ENCODE measurements at places on chromosomes 6 and 20.

DNA sequence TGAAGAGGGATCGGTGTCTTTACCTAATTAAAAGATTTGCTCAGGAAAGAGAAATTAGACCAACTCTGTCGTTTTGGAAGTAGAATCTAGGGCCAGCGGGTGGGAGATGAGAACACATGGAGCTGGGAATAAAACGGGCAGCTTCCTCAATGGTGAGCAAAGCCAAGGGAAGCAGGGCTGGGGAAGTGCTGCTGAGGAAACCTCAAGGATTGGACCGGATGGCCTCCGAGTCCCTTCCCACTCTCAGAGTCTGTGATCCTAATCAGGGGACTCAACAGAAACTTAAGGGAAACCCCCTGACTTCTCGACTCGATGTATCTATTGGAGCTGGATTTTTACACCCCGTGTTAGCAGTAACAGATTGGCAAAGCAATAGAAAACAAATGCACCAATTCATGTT, 10.8 kb downstream of the GCNT2 start:
- no peak for DNase-seq

DNA sequence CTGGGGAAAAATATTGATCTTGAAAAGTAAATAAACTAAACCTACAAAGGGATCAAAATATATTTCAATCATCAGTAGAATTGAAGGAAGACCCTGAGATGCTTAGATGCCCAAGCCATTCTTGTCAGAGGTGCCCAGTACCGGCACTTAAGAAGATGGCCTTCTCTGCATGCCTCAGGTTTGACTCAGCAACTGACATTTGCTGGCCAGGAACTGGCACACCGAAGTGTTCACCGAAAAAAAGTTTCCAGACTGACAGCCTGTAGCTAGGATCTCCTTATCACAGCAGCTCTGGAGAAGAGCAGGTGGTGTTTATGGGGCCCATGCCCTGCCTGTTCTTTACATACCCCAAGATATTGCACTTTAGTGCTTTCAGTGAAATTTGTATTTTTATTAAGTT, 203.2 kb downstream of the MOXD1 start:
- DNase-seq = no peak

GRCh38 chr6:99491171-99491570, 24.1 kb downstream of the USP45 start:
- DNase-seq = no peak

DNA sequence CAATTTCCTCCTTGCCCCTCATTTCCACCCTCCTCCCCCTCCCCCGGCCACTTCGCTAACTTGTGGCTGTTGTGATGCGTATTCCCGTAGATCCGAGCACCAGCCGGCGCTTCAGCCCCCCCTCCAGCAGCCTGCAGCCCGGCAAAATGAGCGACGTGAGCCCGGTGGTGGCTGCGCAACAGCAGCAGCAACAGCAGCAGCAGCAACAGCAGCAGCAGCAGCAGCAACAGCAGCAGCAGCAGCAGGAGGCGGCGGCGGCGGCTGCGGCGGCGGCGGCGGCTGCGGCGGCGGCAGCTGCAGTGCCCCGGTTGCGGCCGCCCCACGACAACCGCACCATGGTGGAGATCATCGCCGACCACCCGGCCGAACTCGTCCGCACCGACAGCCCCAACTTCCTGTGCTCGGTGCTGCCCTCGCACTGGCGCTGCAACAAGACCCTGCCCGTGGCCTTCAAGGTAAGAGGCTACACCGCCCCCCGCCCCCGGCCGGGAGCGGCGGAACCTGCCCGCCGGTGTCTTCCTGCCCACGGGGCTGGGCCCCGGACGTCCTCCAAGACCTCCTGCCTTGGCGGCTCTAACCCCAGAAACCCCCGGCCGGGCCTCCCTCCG, 44.9 kb upstream of the SUPT3H start:
- DNase-seq = peak; percentile 40

Measured in activated CD4-positive, alpha-beta T cell treated with anti-CD3 and anti-CD28 coated beads for 24 hours (primary cell).